ENCODE measurements at places on chromosomes 11 and 22. TPM values are rescaled to one million over a fixed set of nuclear protein-coding genes. Genes with fewer than 3 reads are reported as not detected.

Gene OR51B2
- total RNA-seq: not detected

Gene GGTLC3
- not detected for total RNA-seq

Gene TSPAN32
- total RNA-seq: not detected

Gene GSC2
- not detected for total RNA-seq

Gene TANGO2
- 27.2 TPM for total RNA-seq

Gene OR4A15
- total RNA-seq: not detected

DNA sequence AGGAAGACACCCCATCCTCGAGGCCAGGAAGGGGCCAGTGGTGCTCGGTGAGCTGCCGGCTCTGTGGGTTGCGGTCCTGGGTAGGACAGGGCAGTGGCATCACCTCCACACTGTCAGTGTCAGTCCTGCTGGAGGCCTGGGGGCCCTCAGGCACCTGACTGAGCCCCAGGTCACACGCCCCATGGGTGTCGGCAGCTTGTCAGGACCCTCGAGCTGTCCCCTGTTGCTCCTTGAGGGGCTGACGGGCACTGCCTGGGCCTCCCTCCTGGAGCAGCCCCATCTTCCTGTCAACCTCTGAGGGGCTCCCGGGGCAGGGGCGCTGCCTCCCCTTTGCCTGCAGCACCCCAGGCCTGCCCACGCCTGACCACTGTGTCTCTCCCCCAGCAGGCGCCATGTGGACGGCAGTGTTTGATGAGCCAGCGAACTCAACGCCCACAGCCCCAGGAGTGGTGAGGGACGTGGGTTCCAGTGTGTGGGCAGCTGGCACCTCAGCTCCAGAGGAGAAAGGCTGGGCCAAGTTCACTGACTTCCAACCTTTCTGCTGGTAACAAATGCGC is 35.4 kb downstream of the SBF1 start:
- DNase-seq: no peak
- no peaks in the 10 kb centered on the region for H3K27me3 ChIP-seq
- peaks cover 5% of the 10 kb centered on the region for H3K4me1 ChIP-seq
- no peak overlapping the region for H3K4me3 ChIP-seq

- H3K4me3 ChIP-seq: peak overlapping the region; percentile 63
- no peaks in the 10 kb centered on the region for H3K36me3 ChIP-seq
- H3K27me3 ChIP-seq: peaks cover 86% of the 10 kb centered on the region
- peaks cover 40% of the 10 kb centered on the region for H3K4me1 ChIP-seq
Observed at GRCh38 chr11:2445746-2446551, 1.1 kb downstream of the KCNQ1 start.

GRCh38 chr11:82901165-82901921 is at the start of gene DDIAS:
DDIAS (plus strand) TSS chr11:82901736; CDS start chr11:82914739, 13,003 bp downstream.
- no peaks in the 10 kb centered on the region for H3K36me3 ChIP-seq
- peak; percentile 96 for DNase-seq
- peaks cover 20% of the 10 kb centered on the region for H3K4me1 ChIP-seq
- peak within 1 kb of the TSS; percentile 93 for H3K27ac ChIP-seq
- H3K4me3 ChIP-seq: peak within 1 kb of the TSS; percentile 62

DNA sequence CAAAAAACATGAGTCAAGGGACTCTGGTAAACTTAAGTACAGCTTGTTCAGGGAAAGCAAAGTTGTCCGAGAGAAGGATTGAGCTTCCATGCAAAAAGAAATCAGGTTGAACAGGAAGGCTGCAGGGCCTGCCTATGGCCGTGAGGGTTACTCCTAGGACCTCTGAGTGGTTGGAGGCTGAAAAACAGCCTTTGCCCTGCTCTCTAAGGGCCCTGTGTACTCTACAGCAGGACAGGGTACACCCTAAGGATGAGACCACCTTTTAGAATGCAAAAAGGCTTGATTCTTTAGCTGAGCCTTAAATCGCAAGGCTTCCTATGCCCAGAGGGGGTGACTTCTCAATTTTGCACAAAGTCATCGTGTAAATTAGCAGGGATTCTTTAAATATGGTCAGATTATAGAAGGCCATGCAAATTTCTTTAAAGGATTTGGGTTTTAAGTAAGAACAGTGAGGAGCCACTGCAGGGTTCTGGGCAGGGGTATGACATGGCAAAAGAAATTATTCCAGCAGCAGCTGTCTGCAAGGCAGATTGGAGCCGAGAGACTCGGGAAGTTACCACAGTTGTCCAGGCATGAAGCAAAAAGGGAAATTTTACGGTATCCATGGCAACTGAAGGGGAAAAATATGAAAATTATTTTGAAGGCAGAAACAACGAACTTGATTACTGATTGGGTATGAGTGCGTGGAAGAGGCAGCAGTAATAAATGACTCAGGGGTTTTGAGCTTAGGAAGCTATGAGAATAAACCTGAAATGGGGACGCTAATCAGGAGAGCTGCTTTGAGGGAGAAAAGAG is 91.8 kb downstream of the FAM76B start:
- no peaks in the 10 kb centered on the region for H3K36me3 ChIP-seq
- peaks cover 39% of the 10 kb centered on the region for H3K4me1 ChIP-seq
- H3K4me3 ChIP-seq: no peak overlapping the region
- no peaks in the 10 kb centered on the region for H3K27me3 ChIP-seq
- no peak overlapping the region for H3K27ac ChIP-seq

- no peak overlapping the region for H3K27ac ChIP-seq
- H3K4me1 ChIP-seq: peaks cover 9% of the 10 kb centered on the region
- DNase-seq: peak; percentile 48
- no peaks in the 10 kb centered on the region for H3K27me3 ChIP-seq
- no peak overlapping the region for H3K4me3 ChIP-seq
Observed at GRCh38 chr22:46561435-46561905, 24.1 kb upstream of the CELSR1 start.

DNA sequence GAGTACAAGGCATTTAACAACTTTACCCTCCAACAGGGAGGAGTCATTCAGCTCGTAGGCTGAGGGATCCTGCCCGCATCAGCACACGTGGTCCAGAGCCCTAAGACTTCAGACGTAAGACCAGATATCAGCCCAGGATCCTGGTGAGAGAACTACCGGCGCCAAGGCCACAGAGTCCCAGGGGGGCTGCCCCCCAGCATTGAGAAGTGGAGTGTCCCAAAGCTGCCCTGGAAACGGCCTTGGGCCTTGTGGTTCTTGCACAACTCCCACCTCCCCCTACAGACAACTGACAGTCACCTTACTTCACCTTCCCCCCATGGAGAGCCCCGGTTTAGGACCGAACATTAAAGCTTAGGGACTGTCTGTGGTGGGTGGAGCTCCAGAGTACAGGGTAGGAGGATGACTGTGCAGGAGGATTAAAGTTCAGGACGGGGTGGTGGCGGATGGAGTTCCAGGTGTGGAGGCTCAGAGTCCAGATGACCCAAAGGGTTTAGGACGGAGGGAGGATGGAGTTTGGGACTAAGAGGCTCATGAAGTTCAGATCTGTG is 1.0 kb downstream of the C11orf91 start:
- no peak overlapping the region for H3K4me3 ChIP-seq
- H3K4me1 ChIP-seq: peaks cover 97% of the 10 kb centered on the region
- peak overlapping the region; percentile 90 for H3K27ac ChIP-seq
- no peaks in the 10 kb centered on the region for H3K27me3 ChIP-seq

DNA sequence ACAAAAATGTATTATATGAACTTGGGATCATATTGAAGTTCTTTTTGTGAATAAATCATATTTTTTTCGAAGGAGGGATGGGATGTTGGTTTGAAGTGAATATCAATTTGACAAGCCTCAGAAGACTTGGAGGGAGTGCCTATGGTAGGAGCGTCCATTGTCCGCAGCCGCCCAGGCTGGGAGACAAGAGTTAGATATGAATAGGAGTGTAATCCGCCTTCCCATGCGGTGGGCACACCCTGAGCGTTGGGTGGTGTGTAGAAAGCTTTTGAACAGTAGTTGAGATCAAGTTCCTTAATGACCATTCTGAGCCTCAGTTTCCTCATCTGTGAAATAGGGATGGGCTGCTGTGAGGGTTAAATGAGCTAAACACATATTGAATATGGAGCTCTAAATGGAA is 7.0 kb downstream of the CD82 start:
- H3K4me3 ChIP-seq: no peak overlapping the region
- H3K27me3 ChIP-seq: no peaks in the 10 kb centered on the region
- H3K36me3 ChIP-seq: no peaks in the 10 kb centered on the region
- no peak for DNase-seq
- peak overlapping the region; percentile 63 for H3K27ac ChIP-seq
- peaks cover 98% of the 10 kb centered on the region for H3K4me1 ChIP-seq

Measured in stomach (tissue), 19 donors.